ENCODE measurements at places on chromosomes 3 and 15.
A peak's percentile ranks its signal among the peaks of the same experiment; 100 is the strongest.

DNA sequence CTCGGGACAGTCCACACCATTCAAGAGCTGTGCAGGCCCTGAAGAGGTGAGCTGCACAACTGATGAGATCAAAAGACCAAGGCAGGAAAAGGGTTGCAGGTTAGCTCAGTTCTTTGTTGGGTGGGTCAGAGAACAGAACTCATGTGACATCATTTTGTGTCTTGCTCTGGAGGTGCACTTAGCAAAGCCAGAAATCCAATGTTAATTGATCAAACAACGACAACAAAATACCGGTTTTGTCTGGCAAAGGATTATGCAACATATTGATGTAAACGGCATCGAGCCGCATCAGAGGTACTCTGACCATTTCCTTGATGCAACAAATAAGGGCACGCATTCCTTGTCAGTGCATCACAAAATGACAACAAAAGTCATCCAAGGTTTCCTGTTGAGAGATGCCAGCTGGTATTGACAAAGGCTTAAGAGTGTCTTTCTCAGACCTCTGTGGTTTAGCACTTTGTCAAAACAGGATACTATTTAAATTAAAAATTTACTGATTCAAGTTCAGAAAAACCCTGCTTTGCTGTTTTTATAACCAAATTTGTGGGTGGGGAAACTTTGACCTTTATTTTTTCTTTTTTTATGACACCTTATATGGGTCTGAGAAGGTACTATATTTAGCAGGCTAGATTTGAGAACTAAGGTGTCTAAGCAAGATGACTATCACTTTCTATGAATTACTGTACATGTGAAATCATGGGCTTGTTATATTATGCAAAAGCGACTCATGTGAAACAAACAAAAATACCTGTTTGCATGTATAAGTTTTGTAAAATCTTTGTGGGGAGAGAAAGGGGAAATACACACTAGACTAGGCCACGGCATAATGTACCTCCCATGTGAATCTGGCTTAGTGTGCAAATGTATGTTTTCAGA lies 496.1 kb downstream of the FOXP1 start:
- DNase-seq = no peak

DNA sequence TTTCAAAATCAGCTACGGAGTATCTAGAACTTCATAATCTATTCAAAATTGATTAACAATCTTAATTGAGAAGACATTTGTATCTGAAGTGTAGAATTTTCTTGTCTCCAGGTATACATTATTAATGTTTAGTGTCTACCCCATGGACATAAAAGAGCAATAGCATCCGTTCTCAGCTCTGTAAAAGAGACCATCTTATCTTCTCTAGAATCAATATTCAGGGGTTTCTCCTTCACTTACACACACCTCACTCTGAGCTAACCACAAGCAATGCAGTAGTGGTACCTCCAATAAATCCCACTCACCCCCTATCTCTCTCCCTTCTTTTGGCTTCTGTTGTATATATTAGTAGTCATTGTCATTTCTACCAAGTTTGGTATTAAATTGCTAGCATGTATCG lies 16.2 kb downstream of the MBNL1 start:
- DNase-seq = no peak

GRCh38 chr3:119294696-119295671 lies 801 bp downstream of the ARHGAP31 start:
- DNase-seq = peak; percentile 54

DNA sequence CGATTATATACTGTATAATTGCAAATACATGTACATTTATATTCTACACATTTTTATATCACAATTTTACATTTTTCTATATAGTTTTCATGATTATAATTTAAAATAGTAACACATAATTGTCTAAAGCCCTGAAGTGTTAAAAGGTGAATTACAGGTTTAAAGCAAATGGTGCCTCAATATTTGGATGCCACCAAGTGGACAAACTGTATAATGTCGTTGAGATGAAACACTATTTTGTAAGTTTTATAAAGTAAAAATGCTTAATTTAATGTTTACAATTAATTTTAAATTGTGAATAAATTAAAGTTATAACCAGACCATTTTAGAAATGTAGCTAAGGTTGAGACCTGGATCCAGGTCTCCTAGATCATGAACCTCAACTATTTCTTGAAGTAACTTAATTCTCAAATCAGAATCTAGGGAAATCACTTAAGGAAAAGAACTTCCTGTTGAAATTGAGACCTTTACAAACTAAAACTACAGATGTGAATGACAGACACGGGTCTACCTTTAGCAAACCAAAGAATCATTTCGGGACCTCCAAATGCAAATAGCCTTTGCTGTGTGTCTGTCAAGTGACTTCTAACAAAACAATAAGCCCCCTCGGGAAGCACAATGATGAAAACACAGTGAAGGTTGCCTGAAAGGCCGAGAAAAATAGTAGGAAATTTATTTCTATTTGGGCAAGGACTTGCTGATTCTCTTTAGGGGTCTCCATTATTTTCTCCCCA lies 37.8 kb downstream of the EHHADH start:
- DNase-seq = no peak

- no peak for DNase-seq
Observed at GRCh38 chr3:5292512-5292911, 105.0 kb downstream of the EDEM1 start.

GRCh38 chr3:128727059-128727458 lies 1.1 kb downstream of the RAB7A start:
- DNase-seq = no peak

DNA sequence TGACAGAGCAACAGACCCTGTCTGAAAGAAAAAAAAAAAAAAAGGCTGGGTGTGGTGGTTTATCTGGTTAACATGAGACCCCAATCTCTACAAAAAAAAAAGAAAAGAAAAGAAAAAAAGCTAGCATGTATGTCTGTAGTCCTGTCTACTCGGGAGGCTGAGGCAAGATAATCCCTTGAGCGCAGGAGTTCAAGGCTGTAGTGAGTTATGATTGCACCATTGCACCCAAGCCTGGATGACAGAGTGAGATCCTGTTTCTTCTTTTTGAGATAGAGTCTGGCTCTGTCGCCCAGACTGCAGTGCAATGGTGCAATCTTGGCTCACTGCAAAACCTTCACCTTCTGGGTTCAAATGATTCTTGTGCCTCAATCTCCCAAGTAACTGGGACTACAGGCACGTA lies 8.4 kb upstream of the DHX30 start:
- no peak for DNase-seq

DNA sequence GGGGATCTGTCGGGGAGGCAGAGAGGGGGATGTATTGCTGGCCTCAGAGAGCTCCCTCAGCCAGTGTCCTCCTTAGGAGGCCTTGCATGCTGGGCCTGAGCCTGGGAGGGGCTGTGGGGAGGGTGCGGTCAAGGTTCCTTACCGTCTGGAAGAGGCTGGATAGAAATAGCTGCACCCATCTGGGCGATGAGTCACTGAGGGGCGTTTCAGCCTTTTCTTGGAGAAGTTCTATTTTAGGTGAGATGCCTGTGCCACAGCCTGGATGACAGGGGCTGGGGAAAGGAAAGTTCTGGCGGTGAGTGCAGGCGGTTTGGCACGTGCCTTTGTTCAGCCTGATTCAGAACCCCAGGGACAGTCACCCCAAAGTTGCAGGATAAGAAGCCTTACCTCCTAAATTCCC lies 35.7 kb upstream of the APEH start:
- DNase-seq = no peak

- DNase-seq = no peak
Observed at GRCh38 chr3:171831936-171832335, 11.2 kb upstream of the TMEM212 start.

Data from CD4-positive, alpha-beta T cell (primary cell).